ENCODE measurements at places on chromosomes 2 and 18.

DNA sequence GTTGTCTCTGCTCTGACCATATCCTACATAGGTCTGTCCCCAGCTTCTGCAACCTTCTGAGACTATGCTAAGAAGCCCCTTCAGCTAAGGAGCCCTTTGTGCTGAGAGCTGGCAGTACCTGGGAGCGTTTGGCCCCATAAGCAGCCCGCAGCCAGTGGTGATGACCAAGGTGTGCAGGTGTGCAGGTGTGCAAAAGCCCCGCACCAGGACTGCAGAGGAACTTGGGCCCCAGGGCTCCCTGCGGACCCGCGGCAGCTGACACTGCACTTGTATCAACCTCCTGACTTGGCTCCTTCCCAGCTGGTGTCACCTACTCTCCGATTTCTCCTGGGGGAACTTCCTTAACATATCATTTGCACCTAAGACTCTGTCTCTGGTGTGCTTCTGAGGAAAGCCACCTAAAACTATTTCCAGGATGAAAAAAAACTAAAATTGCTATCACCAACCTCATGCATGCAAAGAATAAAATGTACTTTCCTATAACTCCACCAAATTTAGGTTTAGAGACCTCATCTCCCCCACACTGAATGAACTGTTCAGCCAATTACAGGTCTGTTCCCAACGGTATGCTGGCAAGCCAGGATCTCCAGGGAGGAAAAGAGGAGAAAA, 16.1 kb upstream of the GNAL start:
- DNase-seq: no peak

- DNase-seq: peak; percentile 10
Measured at GRCh38 chr2:234951664-234952269, at the start of gene SH3BP4. Gene SH3BP4 (plus strand): TSS chr2:234952017. CDS start chr2:235035003, 82,986 bp downstream.

DNA sequence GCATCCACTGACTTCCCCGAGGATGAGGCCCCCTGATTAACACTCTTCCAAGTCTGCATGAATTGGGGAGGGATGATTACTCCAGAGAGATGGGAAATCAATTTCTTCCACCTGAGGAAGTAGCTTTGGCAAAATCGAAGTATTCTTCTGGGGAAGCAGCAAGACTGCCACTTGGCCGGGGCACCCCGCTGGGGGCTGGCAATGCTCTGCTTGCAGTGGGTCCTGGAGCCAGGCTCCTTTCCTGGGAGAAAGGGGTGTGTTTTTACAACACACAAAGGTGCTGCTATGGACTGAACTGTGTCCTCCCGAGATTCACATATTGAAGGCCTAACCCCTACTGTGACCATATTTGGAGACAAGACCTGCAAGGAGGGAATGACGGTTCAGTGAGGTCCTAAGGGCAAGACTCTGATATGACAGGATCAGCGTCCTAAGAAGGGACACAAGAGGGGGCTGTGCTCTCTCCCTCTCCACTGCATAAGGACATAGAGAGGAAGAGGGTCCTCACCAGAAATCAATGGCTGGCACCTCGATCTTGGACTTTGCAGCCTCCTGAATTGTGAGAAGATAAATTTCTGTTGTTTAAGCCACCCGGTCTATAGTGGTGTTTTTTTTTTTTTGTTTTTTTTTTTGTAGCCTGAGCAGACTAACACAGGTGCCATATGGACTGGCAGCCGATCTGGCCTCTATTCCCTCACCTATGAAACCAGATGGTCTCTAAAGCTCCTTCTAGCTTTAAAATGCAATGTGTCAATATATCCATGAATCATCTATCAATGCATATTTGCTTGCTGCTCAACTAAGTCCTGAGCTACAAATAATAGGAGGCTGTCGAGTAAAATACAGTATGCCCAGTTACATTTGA, 3.6 kb upstream of the SMARCAL1 start:
- DNase-seq: no peak

DNA sequence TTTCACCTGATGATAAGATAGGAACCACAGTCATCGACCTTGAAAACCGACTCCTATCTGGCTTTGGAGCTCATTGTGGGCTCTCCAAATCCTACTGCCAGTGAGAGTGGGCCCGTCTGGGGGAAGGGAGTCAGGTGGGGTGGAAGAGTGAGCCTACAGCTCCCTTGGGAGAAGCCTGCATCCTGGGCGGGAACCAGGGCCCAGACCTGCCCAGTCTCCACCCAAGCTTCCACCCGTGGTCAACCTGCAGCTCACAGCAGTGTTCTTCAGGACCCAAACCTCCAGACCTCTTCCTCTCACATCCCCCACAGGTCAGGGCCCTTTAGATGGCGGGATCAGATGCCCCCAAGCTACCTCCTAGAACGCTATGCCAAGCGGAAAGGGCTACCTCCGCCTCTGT, 40.2 kb downstream of the LMAN2L start:
- DNase-seq: no peak

DNA sequence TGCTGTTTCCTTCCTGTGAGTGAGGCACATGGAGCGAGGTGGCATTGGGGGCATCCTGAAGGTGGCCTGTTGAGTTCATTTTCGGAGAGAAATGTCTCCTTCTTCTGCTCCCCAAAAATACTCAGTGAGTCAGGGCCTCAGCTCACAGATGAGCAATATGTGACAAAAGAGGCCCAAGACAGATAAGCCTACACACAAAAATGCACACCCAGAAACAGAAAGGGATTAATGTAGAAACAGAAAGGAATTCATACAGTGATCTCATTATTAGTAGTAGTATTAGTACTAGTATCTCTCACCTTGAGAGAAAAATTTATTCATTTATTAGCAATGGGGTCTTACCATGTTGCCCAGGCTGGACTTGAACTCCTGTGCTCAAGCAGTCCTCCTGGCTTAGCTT, 5.1 kb downstream of the GPR75 start:
- DNase-seq: no peak

DNA sequence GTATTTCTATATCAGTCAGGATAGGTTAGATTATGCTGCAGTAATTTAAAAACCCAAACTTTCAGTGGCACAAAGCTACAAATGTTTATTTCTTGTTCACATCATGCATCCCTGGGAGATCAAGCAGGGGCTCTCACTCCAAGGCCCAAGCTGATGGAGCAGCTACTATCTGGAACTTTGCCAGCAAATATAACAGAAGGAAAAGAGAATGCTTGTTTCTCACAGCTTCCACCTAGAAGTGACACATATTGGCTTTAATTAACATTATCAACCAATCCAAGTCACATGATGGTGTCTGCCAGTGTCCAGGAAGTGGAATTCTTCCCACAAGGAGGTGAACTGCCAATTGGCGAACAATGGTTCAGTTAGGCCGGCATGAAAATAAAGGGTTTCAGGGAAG, 306.9 kb downstream of the BCL11A start:
- DNase-seq: no peak

DNA sequence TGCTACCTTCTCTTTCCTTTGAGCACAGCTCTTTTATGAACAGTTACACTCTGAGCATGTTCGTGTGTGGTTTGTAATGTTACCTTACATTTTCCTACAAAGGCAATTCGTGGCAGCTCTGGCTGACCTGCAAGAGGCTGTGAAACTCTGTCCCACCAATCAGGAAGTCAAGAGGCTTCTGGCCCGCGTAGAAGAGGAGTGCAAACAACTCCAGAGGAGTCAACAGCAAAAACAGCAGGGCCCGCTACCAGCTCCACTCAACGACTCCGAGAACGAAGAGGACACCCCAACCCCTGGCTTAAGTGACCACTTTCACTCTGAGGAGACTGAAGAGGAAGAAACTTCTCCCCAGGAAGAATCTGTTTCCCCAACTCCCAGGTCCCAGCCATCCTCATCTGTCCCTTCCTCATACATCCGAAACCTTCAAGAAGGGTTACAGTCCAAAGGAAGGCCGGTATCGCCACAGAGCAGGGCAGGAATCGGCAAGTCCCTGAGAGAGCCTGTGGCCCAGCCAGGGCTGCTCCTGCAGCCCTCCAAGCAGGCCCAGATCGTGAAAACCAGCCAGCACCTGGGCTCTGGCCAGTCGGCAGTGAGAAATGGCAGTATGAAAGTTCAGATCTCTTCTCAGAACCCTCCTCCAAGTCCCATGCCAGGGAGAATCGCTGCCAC, 56.9 kb downstream of the WDSUB1 start:
- DNase-seq: no peak

- no peak for DNase-seq
Measured at GRCh38 chr18:35174093-35174731, 66.6 kb upstream of the ZNF397 start.

GRCh38 chr2:140975237-140975636, 1155.6 kb downstream of the LRP1B start:
- DNase-seq: no peak

GRCh38 chr2:162291748-162292147, 26.7 kb downstream of the IFIH1 start:
- no peak for DNase-seq

GRCh38 chr2:144389151-144389929, 130.6 kb downstream of the ZEB2 start:
- DNase-seq: no peak

DNA sequence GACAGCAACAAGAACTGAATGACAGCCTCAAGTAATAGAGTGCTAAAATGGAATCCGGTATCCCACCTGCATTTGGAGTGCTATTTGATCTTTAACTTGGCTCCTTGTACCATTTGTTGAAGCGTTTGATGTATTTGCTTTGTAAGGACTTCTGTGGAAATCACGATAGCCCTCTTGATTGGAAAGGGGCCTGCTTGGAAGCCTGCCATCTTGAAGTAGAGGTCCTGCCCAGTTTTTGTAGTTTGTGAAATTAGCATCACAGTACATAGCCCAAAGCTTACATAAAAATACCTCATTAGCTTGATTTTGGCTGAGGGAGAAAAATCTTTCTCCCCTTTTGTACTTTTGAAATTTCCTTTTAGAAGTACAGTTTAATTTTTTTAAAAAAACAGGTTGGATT, 2.7 kb downstream of the CDCA7 start:
- no peak for DNase-seq

DNA sequence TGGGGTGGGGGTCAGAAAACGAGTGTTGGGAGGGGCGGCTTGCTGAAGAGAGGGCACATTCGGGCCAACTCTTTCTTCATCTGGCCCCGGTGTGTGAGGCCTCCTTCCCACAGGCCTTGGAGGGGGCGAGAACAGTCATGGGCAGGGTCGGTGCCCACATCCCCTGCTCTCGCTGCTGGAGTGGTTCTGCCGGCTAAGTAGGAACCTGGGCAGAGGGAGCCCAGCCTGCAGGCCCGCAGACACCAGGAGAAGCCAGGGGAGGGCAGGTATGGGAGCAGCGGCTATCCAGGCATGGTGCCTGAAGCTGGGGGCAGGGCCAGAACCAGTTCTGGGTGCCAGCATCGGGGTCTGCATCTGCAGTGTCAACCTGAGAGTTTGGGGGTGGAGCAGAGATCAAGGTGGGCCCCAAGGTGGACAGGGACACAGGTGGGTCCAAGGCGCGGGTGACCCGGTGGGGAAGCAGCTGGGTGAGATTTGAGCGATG, 46.6 kb upstream of the HPCAL1 start:
- DNase-seq: no peak

- no peak for DNase-seq
Measured at GRCh38 chr2:157803476-157803875, 72.7 kb downstream of the ACVR1 start.

GRCh38 chr2:200735061-200735460, 76.6 kb upstream of the BZW1 start:
- no peak for DNase-seq

GRCh38 chr2:152743002-152743401, 24.6 kb downstream of the ARL6IP6 start:
- peak; percentile 6 for DNase-seq

DNA sequence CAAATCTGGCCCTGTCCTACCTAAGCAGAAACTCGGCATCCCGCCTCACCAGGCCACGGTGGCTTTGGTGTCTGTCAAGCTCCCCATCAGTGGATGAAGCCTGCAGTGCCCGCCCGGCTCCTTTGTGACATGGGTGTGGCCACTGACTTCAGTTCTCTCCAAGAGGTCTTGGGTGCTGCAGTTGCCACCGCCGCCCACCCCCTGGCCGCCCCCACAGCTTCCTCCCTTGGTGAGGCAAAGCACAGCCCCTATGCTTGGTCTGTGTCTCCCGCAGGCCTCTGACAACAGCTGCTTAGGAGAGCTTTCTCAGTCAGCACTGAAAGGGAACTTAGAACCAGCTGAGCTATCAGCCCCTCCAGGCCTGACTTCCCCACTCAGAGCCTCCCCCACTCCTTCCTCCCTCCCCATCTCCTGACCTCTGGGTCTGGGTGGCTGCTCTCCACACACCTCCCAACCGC, 22.9 kb upstream of the GPR55 start:
- DNase-seq: no peak

- no peak for DNase-seq
Measured at GRCh38 chr18:24231773-24232735, 93.2 kb downstream of the CABYR start.

DNA sequence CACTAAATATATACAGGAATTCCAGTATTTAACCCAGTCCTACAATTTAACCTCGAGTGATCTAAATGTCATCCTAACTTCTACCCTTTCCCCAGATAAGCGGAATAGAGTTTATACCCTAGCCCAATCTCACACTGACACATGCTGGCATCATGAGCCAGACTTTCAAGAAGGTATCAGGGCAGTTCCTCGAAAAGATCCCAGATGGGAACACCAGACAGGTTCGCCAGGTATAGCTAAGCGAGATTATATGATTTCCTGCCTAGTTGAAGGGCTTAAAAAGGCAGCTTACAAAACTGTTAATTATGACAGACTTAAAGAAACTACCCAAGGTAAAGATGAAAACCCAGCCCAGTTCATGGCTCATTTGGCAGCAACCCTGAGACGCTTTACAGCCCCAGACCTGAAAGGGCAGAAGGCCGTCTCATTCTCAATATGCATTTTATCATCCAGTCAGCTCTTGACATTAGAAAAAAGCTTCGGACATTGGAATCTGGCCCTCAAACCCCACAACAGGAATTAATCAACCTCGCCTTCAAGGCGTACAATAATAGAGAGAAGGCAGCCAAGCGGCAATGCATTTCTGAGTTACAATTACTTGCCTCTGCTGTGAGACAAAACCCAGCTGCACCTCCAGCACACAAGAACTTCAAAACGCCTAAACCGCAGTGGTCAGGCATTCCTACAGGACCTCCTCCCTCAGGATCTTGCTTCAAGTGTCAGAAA, 668.2 kb upstream of the PKDCC start:
- DNase-seq: no peak

All from CD4-positive, alpha-beta T cell treated with Interleukin-10 for 1 hour (primary cell).